Activated T-cell treated with anti-CD3 and anti-CD28 coated beads, Interleukin-2, amount 50 U/mL, for 72 hours (primary cell): ENCODE measurements at places on chromosomes 5 and 9. TPM values are rescaled to one million over a fixed set of nuclear protein-coding genes. Genes with fewer than 3 reads are reported as not detected.

DNA sequence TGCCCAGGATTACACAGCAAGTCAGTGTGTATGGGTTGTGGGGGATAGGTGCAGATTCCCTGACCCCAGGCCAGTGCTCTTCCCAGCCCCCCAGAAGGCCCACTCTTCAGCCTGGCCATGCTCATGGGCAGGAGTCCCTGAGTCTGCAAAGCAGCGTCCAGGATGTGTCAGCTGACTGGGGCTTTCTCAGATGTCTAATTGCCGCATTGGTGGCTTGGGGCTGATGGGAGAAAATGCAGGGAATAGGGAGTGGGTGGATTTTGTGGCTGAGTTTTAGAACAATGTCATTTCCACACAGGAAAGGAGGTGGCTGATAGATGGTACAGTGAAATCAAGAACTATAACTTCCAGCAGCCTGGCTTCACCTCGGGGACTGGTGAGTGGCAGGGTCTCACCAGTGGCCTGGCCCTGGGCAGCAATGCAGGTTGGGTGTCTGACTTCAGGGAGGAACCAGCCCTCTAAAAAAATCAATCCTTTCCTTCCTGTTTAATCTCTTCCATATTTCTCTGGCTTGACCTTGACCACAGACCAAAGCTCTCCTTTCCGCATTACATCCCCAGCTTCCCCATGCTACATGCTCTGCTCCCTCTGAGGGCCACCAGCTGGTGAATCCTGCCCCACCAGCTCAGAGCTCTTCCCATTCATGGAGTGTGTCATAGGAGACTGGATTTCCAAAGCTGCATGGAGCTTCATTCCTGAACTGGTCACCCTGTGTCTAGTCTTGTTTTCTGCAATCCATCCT, 14.2 kb downstream of the GLIPR2 start:
- DNase-seq = no peak

- no peak for DNase-seq
Observed at GRCh38 chr9:76373173-76373783, 20.9 kb downstream of the RFK start.

GRCh38 chr9:132136151-132136780, 25.6 kb upstream of the NTNG2 start:
- no peak for DNase-seq

FOXD4L4 gene
- 0.14 TPM for total RNA-seq

CDH9 gene
- not detected for total RNA-seq
